Posterior cingulate gyrus (tissue), 11 donors: ENCODE measurements at places on chromosomes 6 and 20.

- DNase-seq = no peak
Observed at GRCh38 chr6:105331927-105332326, 71.0 kb downstream of the PREP start.

GRCh38 chr6:167013067-167013466, 13.9 kb downstream of the CEP43 start:
- DNase-seq = no peak

- no peak for DNase-seq
Observed at GRCh38 chr6:44976677-44977641, 351.2 kb upstream of the RUNX2 start.

DNA sequence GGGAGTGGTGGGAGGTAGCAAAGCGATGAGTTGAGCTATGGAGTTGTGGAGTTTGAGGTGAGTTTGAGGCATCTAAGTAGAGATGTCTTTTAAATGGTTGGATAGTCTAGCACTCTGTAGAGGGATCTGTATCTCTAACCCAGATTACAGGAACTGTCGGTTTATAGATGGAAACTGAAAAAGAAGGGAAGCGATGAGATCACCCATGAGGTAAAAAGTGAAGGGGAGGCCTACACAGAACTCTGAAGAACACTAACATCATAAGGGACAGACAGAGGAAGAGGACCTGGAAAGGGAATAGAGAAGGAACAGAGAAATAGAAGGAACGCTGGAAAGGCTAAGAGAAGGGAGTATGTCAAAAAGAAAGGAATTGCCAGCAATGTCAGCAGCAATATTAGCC, 2.5 kb downstream of the HINT3 start:
- no peak for DNase-seq

DNA sequence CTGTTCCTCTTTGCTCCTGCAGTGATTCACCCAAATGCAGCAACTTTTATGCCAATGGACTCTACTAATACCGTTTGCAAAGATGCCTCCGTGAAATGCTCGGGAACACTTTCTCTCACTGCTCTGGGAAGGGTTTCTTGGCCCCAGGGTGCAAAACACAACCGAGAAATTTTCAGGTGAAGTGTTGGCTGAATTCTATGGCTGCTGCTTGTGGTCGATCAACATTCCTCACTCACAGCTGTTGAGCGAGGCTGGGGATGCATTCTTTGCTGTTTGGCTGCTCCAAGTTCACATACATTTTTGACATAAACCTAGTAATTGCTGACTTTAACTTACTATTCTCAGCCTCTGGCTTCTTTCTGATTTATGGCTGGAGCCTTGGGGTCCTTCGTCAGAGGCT, 342.0 kb upstream of the CHD6 start:
- no peak for DNase-seq

DNA sequence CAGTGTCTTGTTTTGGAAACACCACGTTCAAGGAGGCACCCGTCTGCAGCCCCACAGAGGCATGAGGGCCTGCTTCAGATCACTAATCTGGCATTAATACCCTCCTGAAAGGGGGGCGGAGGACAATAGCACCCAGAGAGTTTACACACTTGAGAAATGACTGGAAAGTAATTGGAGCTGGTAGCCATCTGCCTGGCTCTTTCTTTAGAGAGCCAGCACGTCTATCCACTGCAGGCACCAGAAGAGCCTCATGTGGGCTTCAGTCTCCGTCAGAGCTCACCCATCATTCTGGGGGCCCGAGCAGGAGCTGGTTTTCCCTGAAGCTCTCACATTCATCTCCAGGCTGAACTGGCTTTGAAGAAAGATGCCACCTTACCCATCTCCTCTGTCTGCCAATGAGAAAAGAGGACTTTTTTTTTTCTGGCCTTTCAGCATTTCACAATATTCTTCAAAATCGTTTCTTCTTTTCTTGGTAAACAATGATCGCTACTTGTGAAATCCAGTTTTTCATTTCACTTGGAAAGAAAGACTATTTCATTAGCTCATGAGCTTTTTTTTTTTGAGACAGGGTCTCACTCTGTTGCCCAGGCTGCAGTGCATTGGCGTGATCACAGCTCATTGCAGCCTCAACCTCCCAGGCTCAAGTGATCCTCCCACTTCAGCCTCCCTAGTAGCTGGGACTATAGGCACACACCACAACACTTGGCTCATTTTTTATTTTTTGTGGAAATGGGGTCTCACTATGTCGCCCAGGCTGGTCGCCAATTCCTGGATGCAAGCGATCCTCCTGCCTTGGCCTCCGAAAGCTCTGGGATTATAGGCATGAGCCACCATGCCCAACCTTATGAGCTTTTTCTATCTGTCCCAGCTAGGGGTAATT, 124.7 kb upstream of the ZNF217 start:
- DNase-seq = no peak

- no peak for DNase-seq
Observed at GRCh38 chr6:41232667-41233066, 4.5 kb downstream of the TREML4 start.

DNA sequence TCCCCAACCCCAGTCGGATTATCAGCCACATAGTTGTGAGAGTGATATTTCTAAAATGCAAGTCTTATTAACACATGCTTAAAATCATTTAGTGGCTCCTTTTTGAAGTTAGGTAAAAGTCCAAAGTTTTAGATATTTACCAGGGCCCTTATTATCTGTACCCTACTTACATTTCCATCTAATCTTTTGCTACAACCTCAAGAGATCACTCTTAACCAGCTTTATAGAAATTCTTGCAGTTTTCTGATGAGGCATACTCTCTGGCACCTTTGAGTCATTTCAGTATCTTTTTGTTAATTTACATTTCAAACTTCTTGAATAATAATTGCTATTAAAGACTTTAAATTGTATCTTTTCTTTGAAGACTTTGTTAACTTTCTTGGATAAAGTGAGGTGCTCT, 453.3 kb downstream of the RFPL4B start:
- DNase-seq = no peak

GRCh38 chr6:33116841-33117711, 41.3 kb downstream of the HLA-DPB1 start:
- DNase-seq = no peak

DNA sequence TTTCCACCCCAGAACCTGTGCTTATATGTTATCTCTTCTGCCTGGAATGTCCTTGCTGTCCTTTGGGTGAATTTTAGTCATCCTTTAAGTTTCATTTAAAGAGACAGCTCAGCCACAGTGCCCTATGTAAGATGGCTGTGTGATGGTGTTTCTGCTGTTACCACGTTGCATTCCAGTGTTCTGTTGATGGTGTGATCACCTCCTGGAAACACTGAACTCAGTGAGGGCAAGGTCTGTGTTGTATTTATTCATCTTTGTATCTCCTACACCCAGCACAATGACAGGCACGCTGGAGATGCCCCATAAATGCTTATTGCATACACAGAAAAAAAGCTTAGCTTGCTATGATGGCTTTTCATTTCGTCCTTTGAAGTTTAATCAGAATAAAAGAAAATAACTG, 102.5 kb downstream of the MAP3K7 start:
- no peak for DNase-seq

DNA sequence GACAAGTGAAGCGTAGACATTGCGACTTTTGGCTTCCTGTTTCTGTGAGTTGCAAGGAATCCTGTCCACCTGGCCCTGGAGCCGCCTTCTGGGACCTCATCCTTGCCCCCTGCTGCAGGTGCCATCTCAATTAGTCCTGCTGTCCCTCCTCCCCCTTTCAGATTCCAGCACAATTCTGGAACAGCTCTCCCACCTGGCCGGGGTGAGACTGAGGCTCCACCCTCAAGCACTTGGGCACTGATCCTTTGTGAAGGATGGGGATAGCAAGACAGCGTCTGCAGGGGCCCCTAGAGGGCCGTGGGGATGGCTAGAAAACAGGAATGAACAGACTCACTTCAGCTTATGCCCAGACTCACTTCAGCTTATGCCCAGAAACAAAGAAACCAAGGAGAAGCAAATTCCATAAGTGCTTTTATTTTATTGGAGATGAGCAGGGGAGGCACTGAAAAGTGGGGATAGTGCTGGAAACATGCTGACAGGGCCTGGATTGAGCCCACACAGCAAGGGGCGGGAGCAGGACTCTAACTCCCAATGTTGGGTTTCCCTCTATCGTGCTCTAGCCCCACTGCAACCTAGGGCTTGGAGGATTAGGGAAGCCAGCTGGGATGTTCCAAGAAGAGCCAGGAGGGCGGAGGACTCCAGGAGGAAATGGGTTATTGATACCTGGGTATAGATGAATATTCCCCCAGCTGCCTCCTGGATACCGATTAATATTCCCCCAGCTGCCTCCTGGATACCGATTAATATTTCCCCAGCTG, 1.4 kb downstream of the C6orf15 start:
- DNase-seq = peak; percentile 53

GRCh38 chr6:52157301-52157941, 28.8 kb upstream of the IL17A start:
- DNase-seq = no peak

DNA sequence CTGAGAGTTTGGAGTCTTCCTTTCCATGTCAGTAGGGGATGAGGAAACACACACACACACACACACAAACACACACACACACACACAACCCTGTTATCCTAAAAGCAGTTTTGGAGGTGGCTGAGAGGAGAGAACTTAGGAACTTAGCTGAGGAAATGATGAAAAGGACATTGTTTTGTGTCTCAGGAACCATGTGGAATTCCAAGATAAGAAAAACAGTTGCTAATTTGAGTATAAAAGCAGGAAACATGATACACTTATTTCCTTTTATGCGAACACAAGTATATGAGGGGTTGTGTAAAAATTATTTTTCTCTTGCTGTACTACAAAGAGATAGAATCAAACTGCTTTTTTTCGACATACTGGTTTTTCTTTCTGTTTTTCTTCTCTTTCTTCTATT, at the start of gene MYCT1:
MYCT1 (plus strand) TSS at position 264 of the 400 bp plus-strand sequence; CDS start at position 270, 6 bp downstream.
- no peak for DNase-seq

GRCh38 chr20:2418388-2418787, 37.7 kb downstream of the TGM6 start:
- DNase-seq = no peak

GRCh38 chr6:158207422-158207788, 39.3 kb downstream of the GTF2H5 start:
- DNase-seq = no peak

DNA sequence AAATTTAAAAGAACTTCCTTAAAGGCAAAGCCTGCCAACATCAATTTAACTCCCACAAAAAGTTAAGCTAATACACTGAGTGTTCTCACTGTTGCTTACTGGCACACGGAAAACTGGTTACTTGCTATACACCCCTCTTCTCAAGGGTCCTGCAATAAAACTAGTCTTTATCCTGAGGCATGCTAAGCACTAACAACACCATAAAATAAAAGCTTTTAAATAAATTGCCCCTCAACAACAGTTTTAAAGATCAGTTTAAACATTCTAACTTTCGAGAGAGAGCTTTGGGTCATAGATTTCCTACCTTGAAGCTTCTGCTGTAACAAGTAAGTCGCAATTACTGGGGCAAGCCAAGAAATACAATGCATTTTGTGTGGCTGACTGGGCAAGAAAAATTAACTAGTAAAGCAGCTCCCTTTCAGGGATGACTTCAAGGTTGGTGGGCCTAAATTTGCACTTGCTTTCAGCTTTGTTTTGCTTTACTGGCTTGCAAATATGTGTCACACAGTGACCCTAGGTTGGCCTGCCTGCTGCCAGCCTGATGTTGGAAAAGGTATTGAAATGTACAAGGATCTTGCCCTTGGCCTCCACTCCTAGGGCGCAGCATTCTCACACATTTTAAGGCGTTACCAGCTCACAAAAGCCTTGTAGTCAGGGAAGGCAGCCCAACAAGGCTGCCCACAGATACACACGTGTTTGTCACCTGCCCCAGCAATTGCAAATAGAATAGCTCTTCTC, 4.0 kb upstream of the HEY2 start:
- DNase-seq = no peak

DNA sequence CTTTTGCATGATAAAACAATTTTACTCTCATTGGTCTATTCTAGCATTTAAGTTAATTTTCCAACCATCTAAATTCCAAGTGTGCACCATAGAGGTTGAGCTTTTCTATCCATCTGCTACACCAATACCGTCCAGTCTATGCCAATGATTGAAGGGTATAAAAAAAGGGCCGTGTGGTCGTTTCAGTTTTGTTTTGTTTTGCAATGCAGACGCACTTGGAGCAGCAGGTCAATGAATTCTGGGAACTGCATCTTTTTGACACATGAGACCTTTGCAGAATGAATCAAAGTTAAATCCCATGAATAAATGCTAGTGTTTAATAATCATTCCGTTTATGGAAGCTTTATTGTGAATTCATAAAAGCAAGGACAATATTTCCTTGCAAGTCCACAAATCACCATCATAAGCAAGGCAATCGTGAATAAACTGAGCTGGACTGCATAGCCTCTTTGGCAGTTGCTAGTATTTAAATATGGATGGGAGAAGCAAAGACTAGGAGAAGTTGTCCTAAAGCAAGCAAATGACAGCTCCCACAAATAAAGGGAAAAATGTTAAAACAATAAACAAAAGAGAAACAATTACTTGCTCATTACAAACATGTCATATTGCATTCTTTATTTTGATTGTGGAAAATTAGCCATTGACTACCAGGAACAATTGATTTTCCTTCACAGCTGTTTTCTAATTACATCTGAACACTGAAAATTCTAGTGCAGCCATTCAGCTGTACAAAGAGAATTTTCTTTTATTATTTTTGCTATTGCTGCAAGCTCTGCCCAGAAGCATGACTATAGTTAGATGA, 649.7 kb upstream of the GJE1 start:
- no peak for DNase-seq

- no peak for DNase-seq
Observed at GRCh38 chr6:14442242-14442641, 324.7 kb downstream of the CD83 start.

- no peak for DNase-seq
Observed at GRCh38 chr6:137871291-137871690, 4.2 kb downstream of the TNFAIP3 start.

DNA sequence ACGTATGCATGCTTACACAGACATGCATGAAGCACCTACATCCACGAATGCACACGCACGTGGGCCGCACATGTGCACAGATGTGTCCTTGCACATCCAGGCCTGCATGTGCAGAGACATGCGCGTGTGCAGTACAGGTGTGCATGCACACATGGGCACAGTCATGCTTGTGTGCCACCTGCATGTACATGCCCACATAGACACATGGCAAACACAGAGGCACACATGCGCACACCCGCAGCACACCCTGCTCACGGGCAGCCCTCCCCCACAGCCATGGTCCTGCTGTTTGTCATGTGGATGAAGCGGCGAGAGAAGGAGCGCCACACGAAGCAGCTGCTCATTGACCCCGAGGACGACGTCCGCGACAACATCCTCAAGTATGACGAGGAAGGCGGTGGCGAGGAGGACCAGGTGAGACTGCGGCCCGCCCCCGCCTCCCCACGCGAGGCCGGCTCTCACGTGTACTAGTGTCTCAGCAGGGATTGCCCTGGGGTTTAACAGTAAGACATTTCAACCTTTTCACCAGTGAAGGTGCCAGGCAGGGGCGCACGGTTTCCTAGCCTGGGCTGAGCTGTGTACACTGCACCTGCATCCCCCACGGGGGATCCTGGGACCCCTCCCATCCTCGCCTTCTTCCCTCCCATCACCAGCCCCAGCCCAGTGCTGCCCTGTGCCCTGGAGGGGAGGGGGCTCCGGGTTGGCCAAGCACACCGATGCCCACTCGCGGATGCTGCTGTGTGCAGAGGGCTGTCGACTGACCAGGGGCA, 132.8 kb downstream of the TAF4 start:
- no peak for DNase-seq

- DNase-seq = no peak
Observed at GRCh38 chr20:12984069-12984765, 24.6 kb upstream of the SPTLC3 start.
